ENCODE measurements at places on chromosomes 1 and 21.

- DNase-seq: no peak
Measured at GRCh38 chr1:67773462-67773861, 59.8 kb downstream of the GNG12 start.

DNA sequence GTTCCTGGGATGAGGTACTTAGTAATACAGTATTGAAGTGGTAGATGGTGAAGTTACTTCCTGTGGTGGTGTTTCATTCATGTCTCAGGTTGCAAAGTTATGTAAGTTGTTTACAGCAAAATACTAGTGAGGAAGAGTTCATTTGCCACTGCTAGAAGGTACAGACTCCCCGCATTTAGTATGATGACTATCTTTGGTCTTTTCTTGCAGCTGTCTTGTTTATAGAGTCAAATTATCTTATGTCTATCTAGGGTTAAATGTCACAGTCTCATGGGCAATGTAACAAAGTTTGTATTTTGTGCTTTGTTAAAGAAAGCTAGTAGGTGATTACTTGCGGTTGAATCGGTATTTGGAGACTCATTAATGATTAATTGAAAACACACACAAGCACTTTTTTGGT, 50.2 kb downstream of the LRRC8D start:
- no peak for DNase-seq

DNA sequence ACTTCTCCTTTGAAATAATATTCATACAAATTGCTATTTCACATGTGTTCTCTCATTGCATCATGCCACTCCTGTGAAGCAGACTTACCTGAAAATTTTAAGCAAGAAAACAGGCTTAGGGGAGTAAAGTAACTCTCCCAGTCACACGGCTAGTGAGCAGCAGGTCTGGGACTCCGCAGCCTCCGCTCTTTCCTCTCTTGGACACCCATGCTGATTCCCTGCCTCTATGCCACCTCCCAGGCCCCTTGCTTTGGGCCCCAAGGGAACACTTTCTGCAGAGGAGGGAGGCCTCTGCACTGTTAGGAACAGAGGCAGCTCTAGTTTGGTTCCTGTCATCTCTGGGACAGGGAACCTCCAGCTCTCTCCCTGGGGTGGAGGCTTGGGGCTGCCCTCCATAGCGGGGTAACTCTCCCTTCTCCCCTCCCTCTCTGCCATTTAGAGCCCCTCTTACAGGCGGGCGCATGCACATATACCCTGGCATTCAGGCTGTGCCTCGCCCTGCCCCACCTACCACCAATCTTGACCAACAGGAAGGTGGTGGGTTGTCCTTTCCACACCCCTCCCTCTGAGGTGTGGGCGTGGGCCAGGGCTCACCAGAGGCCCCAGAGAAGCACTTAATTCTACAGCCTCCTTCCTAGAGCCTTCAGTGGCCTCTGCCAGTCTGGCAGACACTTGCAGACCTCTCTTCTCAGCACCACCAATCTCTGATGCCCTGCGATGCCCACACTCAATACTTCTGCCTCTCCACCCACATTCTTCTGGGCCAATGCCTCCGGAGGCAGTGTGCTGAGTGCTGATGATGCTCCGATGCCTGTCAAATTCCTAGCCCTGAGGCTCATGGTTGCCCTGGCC, at the start of gene RXFP4:
Gene RXFP4, plus strand, starts transcription at position 646 of the 852 bp plus-strand sequence. Its CDS starts 72 bp downstream, at position 718.
- peak; percentile 70 for DNase-seq

GRCh38 chr1:205067031-205067430, 17.2 kb downstream of the TMEM81 start:
- DNase-seq: no peak

GRCh38 chr21:42820616-42821465, 58.5 kb downstream of the WDR4 start:
- DNase-seq: no peak

DNA sequence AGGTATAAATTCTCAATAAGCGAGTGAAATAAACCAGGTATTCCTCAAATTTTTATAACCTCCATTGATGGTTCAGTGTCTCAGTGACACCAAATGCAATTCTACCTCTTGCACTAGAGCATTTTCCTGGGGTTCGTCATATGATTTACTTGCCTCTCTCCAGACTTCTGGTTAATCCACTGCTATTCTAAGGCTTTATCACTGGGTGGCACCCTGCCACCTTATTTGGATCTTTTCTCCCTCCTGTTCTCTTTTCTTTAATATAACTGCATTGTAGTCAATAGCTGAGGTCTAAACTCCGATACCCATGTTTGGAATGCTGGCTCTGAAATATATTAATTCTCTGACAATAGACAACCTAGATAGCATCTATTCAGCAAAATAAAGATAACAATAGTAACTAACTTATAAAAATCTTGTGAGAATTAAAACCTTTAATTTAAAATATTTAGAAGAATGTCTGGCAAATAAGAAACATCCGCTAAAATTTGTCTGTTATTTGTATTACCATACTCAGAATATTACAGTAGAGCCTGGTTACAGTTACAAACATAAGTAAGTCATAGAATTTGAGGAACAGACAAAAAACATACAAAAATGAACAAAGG, 436.4 kb downstream of the PLA2G4A start:
- peak; percentile 63 for DNase-seq

GRCh38 chr1:151143986-151144385, 2.4 kb downstream of the SEMA6C start:
- DNase-seq: no peak

GRCh38 chr1:233909195-233909594, 4.7 kb downstream of the SLC35F3 start:
- DNase-seq: no peak

GRCh38 chr1:46190539-46190938, 7.7 kb downstream of the POMGNT1 start:
- DNase-seq: no peak

DNA sequence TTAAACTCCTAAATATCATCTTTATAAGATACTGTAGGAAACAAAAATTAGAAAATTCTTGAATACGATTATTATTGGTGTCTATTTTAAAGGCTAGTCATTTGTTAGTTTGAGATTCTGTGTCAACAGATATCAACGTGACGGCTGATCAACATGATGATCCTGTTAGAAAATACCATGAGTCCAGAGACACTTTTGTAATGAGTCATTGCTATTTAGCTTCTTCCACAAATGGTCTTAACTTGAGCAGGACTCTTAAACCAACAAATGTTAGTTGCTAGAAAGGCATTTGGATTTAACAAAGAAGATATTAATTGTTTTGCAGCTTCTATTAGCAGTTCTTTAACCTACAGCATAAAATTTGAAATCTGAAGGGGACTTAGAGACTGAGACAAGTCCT, 131.2 kb downstream of the TGFB2 start:
- no peak for DNase-seq

GRCh38 chr1:107974090-107974489, 9.1 kb upstream of the VAV3 start:
- no peak for DNase-seq

GRCh38 chr21:27423906-27424595, 457.2 kb upstream of the ADAMTS5 start:
- no peak for DNase-seq

- DNase-seq: peak; percentile 21
Measured at GRCh38 chr1:197918807-197919345, 1.7 kb downstream of the LHX9 start.

- no peak for DNase-seq
Measured at GRCh38 chr1:217525773-217526490, 105.0 kb downstream of the GPATCH2 start.

DNA sequence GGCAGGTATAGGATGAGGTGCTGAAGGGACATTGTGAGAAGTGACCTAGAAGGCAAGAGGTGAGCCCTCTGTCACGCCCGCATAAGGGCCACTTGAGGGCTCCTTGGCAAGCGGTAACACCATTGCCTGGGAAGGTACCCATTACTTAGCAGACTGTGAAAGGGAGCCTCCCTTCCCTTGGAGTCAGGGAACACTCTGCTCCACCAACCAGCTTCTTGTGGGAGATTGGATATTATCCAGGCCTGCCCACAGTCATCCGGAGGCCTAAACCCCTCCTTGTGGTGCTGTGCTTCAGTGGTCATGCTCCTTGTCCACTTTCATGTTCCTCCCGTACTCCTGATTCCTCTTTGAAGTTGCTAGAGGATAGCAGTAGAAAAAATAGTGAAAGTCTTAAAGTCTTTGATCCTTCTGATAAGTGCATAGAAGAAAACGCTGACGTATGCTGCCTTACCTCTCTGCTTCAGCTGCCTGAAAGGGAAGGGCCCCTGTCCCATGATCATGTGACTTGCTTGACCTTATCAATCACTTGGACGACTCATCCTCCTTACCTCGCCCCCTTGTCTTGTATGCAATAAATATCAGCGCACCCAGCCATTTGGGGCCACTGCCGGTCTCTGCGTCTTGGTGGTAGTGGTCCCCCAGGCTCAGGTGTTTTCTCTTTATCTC, 16.0 kb downstream of the RBBP4 start:
- no peak for DNase-seq

DNA sequence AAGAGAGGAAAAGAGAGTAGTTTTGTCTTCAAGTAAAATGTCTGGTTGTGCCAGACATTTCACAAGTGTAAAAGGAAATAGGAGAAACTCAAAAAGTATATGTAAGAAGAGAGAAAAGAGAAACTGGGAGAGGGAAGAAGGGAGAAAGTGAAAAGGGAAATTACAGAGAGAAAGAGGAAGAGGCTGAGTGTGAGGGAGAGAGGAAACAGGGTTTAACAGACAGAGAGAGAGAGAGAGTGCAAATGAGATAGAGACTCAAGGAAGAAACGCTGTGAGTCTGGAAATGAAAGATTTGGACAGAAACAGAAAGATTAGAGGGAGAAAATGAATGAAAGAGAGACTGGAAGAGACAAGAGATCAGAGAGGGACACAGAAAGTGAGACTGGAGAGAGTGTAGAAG, 806.2 kb downstream of the PLA2G4A start:
- no peak for DNase-seq

DNA sequence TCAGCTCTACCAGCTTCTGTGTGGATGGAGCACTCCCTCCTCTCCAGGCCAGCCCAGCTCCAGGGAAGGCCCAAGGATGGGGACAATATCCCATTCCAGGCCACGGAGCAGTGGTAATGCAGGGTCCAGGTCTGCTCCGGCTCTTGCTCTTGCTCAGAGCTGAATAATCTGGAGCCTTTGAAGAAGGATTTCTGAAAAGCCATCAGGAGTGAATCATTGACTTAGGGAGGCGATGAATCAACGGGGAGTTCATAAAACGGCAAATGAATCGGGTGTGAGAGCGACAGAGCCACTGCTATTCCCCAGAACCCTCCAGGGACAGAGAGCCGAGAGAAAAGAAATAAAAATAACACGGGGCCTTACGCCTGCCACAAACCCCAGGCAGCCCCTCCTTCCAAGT, 7.7 kb downstream of the POU3F1 start:
- DNase-seq: no peak

DNA sequence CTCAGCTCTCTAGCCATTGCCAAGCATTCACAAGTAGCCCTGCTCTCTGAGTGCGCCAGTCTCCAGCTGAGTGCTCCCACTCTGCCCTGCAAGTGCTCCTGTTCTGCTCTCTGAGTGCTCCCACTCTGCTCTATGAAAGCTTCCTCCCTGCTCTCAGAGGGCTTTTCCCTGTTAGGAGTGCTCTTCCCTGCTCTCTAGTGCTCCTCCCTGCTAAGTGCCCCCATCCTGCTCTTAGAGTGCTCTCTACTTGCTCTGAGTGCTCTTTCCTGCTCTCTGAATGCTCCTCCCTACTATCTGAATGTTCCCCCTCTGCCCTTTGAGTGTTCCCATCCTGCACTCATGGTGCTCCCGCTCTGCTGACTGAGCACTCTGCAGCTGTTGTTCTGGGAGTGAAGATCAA, 555.4 kb downstream of the NPHP4 start:
- DNase-seq: no peak

- DNase-seq: no peak
Measured at GRCh38 chr1:36835696-36836095, 198.6 kb downstream of the GRIK3 start.

DNA sequence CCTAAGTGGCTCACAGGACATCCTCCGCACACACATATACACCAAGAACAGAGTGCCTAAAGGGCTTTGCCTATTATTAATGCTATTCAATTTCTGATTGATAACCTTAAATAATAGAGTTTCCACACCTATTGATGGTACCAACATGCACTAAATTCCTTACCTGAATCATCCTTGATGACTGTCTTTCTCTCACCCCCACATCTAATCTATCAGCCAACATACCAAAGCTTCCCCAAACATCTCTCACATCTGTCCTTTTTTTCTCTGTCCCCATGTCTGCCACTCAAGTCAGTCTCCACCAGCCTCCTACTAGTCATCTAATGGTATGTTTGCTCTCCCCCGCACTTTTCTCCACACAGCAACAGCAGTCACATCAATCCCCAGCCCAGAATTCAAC, 174.4 kb downstream of the DSCAM start:
- no peak for DNase-seq

DNA sequence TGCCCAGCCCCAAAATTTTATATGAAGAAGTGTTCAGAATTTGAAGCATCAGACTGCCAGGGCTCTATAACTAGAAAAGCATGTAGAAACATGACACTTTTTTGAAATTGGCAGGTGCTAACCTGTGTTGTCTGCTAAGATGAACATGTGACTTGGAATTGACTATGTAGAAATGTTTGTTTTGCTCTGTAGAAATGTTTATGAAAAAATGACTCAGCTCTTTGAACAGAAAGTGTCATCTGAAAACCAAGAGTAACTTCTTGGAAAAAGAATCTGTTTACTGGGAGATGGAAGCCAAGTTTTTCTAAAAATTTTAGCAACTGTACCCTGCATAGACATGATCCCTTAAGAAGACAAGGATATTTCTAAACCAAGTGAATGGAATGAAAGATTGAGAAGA, 59.2 kb downstream of the LHX9 start:
- no peak for DNase-seq

DNA sequence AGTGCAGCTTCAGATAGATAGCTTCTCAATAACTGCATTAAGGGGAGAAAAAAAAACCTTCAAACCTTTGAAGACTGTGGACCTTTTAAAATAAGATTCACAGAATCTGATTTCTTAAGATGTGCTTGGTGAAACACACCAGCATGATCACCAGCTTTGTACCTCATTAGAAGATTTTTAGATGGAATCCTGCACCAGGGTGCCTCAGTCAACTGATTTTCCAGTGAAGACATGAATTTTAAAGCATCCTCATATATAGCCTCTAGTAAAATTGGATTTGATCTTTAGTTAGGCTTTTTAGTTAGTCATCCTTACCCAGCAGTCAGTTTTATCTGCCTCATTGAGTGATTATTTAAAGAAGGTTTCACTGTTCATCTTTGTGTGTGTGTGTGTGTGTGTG, 208.6 kb upstream of the DEPDC1 start:
- DNase-seq: no peak

GRCh38 chr1:117645343-117645742, 39.5 kb downstream of the TENT5C start:
- DNase-seq: no peak

DNA sequence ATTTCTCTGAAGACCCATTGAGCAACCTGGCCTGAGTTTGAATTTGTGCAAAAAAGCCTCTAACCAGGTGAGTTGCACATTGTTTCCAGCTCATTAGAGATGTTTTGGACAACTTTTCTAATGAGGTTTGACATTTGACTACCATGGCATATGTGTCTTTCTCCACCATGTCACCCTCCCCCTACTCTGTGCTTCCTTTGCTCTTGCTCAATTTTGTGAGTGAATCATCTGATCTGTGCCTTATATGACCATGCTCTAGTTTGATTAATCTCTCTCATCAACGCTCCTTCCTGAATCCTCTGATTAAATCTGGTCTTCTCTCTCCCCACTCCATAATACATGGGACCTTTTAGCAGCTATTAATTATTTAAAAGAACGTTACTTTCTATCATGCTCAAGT, 144.8 kb upstream of the SAMSN1 start:
- peak; percentile 48 for DNase-seq

- DNase-seq: peak; percentile 81
Measured at GRCh38 chr1:87335175-87335884, 6.7 kb downstream of the LMO4 start.

Measured in hematopoietic multipotent progenitor cell treated with erythropoietin and hydrocortisone succinate and interleukin-3 and kit ligand, for 6 days (in vitro differentiated cells).